ENCODE measurements at places on chromosomes 4 and X.

DNA sequence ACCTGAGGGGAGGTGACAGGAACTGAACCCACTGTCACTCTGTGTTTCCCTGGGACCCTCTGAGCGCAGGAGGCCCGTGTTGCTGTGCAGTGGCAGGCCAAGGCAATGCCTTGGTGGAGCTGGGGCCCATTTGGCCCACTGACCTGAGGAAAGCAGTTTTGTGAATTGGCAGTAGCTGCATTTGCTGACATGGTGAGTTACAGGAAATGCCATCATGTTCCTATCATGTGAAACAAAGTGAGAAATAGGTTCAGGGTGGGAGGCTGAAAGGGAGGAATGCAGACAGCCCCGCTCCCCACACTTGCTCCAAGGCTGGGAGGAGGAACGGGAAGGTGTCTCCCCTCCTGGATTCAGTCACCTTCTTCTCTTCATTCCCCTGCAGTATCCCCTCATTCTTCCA lies 146.1 kb downstream of the PTTG2 start:
- no peak for DNase-seq

DNA sequence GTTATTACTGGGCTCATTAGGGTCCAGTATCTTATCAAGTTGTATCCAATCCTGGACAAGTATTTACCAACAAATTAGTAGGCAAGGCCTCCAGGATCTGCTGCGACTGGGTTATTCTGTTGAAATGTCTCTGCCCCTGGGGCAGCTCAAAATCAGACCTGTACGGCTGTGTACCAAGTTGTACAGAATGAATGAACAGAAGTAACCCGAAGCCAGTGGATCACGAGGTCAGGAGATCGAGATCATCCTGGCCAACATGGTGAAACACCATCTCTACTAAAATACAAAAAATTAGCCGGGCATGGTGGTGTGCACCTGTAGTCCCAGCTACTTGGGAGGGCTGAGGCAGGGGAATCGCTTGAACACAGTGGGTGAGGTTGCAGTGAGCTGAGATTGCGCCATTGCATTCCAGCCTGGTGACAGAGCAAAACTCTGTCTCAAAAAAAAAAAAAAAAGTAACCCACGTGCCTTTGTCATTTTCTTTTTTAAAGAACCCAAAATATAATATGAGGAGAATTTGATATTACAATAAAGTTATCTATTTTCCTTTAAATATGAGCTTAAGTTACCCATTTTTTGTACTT lies 127.3 kb downstream of the CBR4 start:
- no peak for DNase-seq

GRCh38 chr4:186669159-186669731 lies 54.4 kb downstream of the FAT1 start:
- no peak for DNase-seq

- no peak for DNase-seq
These were observed 59.8 kb downstream of the PTCHD1 start for GRCh38 chrX:23394421-23394820.

GRCh38 chr4:100823993-100824323 lies 306.1 kb upstream of the EMCN start:
- no peak for DNase-seq

GRCh38 chr4:168124008-168124641 lies 31.8 kb downstream of the ANXA10 start:
- no peak for DNase-seq

GRCh38 chr4:112289407-112290253 lies 3.9 kb upstream of the TIFA start:
- no peak for DNase-seq

DNA sequence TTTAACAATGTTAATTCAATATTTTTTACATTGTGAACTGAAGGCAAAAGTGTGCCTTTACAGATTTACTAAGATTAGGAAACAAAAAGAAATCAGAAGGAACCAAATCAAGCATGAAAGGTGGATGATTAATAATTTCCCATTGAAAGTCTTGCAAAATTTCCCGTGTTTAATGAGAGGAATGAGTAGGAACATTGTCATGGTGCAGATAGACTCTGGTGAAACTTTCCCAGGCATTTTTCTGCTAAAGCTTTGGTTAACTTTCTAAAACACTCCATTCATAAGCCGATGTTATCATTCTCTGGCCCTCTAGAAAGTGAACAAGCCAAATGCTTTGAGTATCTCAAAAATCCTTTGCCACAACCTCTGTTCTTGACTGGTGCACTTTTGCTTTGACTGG lies 1522.8 kb upstream of the PABPC4L start:
- no peak for DNase-seq

GRCh38 chrX:721354-721753 lies 90.8 kb downstream of the SHOX start:
- DNase-seq: no peak

GRCh38 chr4:79852305-79852730 lies 220.7 kb downstream of the ANTXR2 start:
- DNase-seq: no peak

GRCh38 chr4:138894011-138894410 lies 121.6 kb upstream of the NOCT start:
- DNase-seq: no peak

- no peak for DNase-seq
These were observed 83.2 kb downstream of the FUNDC1 start for GRCh38 chrX:44459501-44459900.

DNA sequence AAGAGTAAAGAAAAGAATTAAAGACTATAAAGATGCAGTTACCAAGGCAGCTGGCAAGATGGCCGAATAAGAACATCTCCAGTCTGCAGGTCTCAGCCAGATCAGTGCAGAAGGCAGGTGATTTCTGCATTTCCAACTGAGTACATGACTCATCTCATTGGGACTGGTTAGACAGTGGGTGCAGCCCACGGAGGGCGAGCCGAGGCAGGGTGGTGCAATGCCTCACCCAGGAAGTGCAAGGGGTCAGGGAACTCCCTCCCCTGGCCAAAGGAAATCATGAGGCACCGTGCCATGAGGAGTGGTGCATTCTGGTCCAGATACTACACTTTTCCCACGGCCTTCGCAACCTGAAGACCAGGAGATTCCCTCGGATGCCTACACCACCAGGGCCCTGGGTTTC lies 20.5 kb downstream of the SPIN4 start:
- no peak for DNase-seq

DNA sequence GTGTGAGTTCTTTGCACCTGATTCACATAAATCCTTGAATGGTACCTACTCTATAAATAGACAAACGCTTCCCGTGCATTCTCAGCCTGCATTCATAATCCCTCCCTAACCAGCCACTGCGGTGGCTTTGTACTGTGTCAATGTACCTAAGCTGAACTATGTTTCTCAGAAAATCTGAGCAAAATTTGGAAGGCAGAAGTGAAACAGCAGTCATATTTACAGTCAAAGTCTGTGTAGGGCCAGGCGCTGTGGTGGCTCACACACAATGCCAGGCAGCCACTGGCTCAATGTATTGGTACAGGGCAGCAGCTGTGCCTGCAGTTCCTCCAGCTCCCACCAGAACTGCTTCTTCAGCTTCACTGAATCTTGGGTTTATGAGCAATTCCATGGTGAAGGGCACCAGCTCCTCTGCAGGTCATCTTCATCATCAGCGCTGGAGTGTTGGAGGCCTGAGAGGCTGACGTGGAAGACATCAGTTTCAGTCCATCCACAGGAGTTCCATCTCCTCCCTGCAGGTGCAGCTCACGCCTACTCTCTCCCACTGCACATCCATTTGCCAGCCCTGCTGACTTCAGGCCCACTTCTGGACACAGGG lies 32.3 kb upstream of the IRF2 start:
- no peak for DNase-seq

DNA sequence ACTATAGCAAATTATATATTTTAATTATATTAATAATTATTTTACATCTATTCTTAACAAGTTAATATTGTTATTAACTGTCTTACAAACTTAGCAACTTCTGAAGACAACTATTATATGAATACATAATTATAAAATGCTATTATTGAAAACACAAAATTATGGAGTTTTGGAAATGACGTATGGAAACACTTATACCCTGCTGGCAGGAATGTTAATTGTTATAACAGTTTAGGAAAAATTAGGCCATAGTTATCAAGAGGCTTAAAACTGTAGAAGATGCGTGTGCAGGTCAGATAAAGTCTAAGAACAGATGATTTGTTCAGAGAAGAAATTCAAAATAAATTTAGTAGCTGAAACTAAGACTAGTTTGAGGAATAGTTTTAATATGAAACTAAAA lies 211.7 kb downstream of the FAT4 start:
- no peak for DNase-seq

DNA sequence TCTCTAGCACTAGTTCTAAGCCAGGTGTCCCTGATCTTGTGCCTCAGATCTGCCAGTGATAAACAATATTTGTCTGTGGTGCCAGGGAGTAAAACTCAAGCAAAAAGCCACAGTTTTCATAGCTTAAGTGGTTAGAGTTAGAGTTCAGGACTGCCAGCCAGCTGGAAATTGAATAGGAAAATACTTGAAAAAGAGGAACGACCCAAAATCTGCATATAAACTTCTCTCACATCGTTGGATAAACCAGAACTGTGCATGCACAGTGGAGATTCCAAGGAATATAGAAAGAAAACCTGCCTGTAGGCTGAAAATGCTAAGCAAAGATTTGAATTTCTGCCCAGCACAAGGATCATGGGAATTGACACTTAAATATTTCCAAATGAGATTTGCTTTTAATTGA lies 35.0 kb upstream of the GNPDA2 start:
- DNase-seq: no peak

DNA sequence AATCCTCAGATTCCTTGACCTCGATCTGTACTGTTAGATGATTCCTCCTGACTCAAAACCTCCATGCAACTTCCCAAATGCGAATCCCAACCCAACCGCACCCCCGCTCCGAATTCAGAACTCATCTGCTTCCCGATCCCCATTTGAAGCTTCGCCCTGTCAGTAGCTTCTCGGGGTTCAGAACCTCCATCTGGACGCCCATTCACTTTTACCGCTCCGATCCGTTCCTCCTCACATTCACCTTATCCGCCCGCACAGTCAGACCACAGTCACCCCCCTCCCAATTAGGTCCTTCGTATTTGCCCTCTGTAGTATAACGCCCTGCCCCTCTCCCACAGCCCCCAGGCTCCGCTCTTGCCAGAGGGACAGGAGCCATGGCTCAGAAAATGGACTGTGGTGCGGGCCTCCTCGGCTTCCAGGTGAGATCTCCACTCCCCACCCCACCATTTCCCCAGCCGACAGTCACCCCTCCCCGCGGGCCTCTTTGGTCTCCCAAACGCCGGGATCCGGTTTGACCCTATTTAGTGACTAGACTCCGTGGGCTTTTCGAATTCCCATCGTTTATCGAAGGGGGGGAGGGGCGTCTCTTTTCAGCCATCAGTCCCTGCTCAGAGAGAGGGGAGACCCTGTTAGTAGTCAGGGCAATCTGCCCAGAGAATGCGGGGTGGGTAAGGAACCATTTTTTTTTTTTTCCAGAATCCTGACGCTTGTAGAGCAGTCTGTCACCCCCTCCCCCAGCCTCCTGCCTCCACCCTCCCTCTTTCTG lies 691 bp downstream of the MAGED1 start:
- peak; percentile 58 for DNase-seq

DNA sequence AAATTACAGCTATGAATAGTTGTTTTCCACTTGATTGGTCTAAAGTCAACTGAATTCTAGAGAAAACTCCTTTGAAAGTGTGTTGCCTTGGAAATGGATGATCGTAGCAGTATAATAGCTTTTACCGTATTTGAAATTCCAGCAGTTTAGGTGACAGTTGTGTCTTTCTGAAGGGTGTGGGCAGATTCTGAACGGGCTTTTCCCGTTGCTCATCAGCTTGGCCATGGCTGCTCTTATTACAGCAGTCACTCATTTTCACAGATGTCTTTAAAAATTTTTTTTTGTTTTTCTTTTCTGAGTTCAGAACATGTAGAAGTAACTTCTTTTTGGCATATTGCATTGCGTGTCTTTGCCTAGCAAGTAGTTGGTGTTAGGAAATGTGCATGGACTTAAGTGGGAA lies 69.6 kb upstream of the SLC4A4 start:
- no peak for DNase-seq

DNA sequence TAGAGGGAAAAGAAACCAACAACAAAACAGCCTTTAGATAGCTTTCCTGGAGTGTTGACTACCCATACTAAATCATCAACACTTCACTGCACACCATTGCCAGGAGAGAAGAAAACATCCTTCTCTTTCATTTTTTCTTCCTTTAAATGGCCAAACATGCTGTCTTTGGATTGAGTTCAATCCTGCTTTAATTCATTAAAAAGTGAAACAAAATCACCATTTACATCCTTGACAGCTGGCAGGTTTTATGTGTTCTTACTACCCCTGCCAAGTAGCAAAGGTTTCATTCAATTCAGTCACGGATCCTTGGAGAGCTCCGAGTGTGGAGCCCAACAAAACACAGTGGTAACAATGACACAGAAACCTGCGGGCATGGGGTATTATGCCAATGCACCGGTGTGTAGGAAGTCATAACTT lies 568.3 kb downstream of the ANKRD50 start:
- DNase-seq: no peak

DNA sequence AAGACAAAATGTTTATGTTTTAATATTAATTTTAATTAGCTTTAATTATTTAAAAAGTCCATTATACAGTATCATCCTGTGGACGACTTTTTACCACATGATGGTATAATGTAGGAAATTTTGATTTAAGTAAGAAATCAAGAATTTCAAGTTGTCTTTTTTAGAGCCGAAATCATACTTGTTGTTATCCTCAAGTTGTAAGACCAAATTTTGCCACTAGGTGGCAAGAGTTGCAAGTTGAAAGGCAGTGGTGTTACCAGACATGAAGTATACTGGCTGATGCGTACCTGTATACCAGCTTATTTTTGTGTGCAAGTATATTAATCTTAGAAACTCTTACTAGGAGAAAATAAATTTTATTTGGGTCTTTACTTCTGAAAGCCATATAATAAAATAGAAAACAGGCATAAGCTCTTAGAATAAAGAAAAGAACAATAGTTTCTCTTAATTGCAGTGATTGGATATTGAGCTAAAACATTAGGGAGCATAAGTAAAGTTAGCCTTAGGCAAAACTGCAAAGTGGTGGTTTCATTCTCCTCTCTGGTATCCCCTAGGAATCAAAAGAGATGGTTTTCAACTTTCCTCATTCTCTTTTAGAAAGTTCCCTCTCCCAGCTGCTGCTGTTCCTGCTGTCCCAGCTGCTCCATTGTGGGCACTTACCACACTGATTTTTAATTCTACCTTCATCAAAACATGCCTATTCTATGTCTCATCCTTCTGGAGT lies 118.0 kb upstream of the WDFY3 start:
- DNase-seq: peak; percentile 5

- no peak for DNase-seq
These were observed 29.1 kb upstream of the PLS3 start for GRCh38 chrX:115531818-115532403.
